ENCODE measurements at places on chromosomes 12 and 14.

GRCh38 chr14:100709289-100710284 is 17.1 kb upstream of the DLK1 start:
- no peak for DNase-seq

DNA sequence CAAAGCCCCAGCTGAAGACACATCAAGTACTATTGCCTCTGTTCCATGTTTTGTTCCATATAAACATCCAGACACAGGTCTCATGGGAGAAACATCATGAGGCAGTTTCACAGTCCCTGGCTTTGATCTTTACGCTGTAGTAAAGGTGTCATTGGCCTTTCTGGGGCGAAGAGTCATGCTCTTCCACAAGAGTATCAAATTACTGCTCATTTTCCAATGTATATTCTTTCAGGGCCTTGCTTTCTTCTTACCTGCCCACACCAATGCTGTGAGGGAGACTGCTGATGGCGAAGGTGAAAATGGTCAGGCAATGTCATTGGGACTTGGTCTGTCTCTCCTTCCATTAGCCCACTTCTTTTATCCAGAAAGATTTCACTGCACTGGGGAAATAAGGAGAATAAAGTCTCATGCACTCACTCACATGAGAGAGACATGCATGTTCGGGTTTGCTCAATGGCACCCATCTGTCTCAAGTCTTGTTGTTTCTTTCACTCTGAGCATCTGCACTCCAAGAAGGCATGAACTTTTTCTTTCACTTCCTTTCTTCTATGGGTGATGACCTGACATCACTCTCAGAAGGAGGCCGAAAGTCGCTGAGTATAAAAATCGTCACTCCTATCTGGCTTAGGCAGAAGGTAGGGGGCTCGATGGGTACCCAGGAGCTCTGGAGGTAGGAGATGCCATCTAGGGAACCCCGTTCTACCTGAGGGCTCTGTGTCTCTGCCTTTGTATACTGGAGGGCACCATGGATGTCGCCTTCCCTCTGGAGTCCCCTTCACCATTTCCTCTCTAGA is 1.3 kb upstream of the JDP2 start:
- DNase-seq: no peak

GRCh38 chr14:71022939-71023338 is 115.7 kb downstream of the PCNX1 start:
- no peak for DNase-seq

GRCh38 chr12:76925135-76925534 is 46.3 kb upstream of the CSRP2 start:
- no peak for DNase-seq

GRCh38 chr12:24307153-24307552 is 357.7 kb upstream of the SOX5 start:
- DNase-seq: no peak

GRCh38 chr12:116267948-116268347 is 9.5 kb downstream of the MED13L start:
- DNase-seq: no peak

- DNase-seq: no peak
These were observed 23.1 kb downstream of the MGAT4C start for GRCh38 chr12:86233126-86233525.
